ENCODE measurements at places on chromosomes 1 and 21.
A peak's percentile ranks its signal among the peaks of the same experiment; 100 is the strongest.

DNA sequence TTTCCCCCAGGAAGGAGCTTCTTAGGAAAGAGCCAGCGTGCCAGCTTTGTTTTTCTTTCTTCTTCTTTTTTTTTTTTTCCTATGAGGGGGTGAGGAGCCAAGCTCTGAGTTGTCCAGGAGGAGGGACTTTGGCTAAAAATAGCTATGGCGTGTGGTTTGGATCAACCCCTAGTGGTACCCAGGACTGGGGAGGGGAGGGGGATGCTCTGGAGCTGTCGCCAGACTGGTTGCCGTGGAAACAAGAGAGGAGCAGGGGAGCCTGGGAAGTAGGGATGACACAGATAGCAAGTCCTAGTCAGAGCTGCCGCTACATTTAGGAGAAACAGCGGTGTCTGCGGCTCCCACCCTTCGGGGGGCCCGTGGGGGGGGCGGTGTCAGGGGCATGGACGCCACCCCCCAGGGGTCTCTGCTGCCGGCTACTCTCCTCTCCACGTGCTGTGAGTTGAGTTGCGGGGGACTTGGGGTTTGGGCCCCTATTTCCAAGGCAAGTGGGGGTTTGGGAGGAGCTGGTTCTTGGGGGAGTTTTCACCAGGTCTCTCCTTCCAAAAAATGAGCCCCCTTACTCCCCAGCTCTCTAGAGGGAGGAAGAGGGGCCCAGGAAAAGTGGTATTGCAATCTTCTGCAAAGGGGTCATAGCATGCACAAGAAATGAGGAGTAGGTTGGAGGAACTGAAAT, at the start of gene KCNJ9:
Gene KCNJ9 (plus strand): TSS at position 278 of the 676 bp plus-strand sequence. CDS start 2,493 bp downstream, outside the sequence.
- no peak for ATAC-seq

DNA sequence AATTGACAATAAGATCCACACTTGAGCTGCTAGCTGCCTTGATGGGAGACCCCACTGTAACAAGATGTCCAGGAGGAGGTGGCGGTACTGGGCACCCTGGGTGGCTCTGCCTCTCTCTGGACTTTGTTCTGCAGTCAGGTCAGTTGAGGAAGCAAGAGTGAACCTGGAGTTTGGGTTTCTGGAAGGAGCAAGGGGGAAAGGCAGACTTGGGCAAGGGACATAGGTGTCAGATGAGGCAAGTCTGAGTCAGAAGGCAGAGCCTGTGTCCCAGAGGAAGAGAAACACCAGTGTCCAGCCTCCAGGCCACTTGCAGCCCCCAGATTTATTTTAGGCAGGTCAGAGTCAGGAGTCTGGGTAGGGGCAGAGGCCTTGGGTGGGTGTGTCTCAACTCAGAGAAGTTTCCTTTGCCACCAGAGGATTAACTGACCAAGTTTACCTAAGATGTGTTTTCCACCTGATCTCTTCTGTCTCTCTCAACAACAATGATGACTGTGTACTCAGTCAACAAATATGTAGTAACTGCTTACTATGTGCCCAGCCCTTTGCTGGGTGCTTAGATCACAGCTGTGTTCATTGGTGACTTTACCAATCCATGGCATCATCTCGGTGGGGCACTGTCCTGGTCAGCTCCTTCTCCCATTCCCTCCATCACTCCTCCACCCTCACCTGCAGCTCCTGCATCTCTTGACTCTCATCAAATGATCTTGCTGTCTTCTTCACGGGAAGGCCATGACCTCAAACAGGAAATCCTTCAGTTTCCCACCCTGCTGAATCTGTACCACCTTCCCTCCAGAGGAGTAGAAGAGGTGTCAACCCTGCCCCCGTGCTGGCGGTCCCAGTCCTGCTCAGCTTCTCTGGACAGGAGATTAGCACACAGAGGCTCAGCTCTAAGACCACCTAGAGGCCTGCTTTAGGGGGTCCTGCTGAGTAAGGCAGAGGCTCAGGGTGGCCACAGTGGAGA, 36.6 kb downstream of the ELF3 start:
- ATAC-seq, result no peak

DNA sequence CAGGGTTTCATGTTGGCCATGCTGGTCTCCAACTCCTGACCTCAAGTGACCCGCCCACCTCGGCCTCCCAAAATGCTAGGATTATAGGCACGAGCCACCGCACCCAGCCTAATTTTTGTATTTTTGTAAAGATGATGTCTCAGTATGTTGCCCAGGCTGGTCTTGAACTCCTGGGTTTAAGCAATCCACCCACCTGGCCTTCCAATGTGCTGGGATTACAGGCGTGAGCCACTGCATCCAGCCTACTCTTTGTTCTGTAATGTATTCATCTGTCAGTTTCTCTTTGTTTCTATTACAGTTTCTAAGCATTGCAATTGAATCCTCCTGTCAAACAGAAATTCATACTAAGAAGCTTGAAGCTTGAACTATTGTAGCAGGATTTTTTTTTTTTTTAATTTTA, 54.8 kb upstream of the RCC1 start:
- ATAC-seq, result no peak

GRCh38 chr1:116415699-116416533, 42.9 kb downstream of the ATP1A1 start:
- no peak for ATAC-seq

DNA sequence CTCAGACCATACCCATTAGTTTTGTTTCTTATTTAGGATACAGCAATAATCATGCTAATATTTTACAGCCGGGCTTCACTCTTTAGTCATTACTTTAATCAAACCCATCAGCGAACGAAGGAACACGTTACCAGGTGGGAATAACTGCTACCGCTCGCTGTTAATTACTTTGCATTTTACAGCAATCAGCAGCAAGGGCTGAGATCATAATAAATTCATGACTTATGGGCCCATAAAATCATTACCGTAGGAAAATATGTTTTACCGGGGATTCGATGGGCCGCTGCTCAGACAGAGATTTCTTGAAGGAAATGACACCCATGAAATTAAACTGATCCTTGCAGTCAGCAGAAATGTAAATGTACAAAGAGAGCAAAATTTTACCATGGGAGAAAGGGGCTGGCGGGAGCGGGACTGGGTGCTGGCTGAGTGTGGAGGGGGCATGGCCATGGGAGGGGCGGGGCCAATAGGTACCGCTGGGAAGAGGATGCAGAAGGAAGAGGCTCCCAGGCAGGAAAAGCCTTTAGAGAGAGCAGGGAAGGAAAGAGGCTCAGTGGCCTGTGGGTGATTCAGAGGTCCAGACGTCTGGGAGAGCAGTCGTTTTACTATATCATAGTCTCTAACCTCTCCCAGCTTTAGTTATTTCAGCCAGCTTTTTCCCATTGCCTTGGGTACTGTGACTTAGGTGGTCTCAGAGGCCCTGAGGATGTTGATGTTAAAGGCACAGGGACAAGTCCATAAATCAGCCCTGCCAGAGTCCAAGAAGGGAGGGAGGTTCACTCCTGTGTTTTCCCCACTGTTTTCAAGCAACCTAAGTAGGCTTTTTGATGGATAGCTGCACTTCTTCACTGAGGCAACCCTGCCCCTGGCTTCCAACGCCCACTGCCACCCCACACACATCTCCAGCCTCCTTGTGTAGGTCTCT, 258.9 kb downstream of the SEC16B start:
- ATAC-seq, result no peak

- ATAC-seq, result no peak
These were observed 76.9 kb downstream of the FH start for GRCh38 chr1:241442686-241443085.

GRCh38 chr1:6418668-6419396, 887 bp downstream of the HES2 start:
- ATAC-seq, result no peak

- no peak for ATAC-seq
These were observed 16.5 kb upstream of the PSMB2 start for GRCh38 chr1:35657851-35658250.

DNA sequence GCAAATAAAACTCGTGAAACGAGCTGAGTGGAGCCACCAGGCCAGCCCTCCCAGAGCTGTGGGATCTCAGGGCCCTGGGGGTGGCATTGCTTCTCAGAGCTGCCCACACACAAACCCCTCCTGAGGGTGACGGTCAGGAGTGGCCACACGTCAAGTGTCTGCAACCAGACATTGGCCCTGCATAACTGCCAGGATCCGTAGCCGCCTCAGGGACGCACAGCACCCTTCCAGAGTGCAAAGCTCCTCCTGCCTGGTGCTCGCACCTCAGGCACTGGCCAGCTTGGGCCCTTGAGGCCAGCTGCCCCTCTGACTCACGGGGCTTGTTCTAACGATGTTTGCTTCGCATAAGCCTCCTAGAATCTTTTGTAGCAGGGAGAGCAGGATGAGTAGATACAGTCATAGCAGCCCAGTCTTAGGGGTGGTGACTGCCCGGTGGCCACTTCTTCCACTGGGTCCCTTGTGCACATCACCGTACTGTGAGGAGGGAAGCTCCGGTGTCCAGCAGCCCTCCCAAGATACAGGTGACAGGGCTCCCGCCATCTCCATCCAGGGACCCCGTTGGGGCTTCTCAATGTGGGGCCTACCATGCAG, 5.0 kb downstream of the WNT3A start:
- no peak for ATAC-seq

- no peak for ATAC-seq
These were observed 3.2 kb downstream of the SLC2A1 start for GRCh38 chr1:42955311-42956063.

DNA sequence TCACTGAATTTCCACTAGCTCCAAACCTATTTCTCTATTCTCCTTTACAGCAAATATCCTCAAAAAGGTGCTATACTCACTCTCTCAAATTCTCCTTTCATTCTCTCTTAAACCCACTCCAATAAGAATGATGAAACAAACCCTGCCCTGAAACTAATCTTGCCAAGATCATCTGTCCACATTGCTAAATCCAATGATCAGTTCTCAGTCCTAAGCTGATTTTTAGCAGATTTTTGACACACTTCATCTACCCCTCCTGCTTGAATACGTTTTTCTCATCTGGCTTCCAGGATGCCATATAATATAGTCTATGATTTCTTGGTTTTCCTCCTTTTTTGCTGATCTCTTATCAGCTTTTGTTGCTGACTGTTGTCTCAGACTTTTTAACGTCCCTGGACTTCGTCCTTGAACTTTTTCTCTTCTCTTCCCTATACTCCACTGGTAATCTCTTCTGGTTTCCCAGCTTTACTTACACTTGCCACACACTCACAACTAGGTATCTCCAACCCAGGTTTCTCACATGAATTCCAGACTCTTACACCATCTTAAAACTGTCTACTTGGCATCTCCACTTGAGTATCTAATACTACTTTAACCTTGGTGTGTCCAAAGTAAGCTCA, 35.3 kb downstream of the RERE start:
- ATAC-seq, result no peak

DNA sequence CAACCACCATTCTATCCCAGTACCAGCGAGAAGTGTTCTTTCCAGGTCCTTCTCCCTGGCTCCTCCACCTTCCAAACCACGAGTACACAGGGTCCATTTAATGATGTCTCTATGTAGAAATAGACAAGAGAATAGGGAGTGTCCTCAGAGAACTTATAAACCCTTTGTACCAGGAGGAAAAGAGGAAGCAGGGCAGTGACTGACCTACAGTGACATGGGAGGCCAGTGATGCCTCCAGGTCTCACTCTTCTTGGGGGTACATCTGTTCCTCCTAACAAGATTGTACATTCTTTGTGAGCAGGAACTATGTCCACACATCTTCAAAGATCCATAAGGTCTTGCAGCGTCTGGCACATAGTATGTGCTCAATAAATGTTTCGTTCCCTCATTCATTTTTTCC, 18.7 kb upstream of the FMOD start:
- ATAC-seq, result no peak

DNA sequence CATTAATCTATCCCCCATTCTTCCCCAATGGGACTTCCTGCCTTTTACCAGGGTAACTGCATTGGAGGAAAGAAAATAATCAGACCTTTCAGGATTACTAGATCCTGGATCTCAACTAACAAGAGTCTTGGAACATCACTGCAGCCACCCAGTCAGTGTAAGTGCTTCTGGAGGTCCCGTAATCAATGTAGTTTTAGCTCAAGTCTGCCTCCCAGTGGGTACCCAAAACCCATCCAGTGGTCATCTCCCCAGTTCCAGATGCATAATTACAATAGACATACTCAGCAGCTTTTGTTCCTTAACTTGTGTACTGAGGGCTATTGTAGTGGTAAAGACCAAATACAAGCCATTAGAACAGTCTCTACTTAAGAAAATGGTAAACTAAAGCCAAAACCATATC, 319.1 kb downstream of the GPATCH2 start:
- ATAC-seq, result peak; percentile 82

DNA sequence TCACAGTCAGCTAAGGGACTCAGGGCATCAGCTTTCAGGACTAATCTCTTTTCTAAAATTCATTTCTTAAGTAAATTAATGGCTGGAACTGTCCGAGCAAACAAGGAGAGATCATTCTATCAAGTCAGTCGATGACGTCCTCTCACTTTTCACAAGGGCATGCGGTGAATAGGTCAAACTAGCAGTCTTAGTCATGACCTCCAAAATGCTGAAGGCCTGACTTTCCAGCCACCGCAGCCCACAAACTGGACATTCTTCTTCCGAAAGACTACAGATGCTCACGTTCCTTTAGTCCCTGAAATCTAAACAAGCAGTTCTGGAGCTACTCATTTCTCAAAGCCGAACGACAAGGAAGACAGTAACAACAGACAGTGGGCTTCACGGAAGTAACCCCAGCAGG, 127.9 kb downstream of the TIAM1 start:
- no peak for ATAC-seq

DNA sequence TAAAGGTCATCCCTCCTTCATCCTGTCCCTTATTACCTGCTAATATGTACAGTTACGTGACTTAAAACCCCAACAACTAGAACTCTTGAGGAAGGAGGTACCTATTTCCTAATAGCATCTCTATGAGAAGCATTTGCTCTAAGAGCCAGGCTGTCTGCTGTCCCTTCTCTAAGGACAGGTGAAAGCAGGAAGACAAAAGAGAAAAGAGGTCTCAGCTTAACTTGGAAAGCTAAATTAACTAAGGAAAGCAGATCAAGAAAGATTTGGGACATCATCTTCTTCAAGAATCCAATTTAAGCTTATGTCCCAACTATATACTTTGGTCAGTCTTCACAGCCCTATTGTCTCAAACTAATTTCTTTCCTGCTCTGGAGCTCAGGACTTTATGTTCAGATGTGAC, 2.9 kb downstream of the EGLN1 start:
- no peak for ATAC-seq

- peak; percentile 94 for ATAC-seq
These were observed at the start of gene AXDND1 for GRCh38 chr1:179365342-179366092. Gene AXDND1, plus strand, starts transcription at chr1:179365971. Its CDS starts 539 bp downstream, at chr1:179366510.

DNA sequence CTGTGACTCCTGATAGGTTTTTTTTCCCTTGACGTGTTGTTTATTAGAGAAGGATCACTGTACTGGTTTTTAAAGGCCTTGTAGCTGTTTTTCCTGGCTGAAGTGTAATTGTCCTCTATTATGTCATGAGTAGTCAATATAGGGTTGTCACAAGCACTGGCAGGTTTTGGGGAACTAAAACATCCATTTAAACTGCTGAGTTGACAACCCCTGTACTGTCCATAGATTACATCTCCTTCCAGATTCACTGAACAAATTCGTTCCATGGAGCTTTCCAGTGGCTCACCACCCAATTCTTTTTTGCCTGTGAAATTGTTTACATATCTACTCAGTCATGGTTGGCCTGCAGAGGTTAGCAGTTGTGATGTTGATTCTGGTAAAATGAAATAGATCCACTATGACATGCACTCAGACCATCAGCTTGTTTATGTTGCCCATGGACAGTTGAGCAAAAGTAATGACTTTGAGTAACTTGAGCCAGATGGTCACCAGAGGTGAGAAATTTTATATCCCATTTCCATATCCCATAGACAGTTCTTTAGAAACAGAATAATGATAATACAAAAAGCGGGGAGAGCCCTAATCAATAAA, 59.9 kb upstream of the QSOX1 start:
- no peak for ATAC-seq
